Skin of body (tissue), 3 donors: ENCODE measurements at places on chromosomes 5 and 9. TPM values are rescaled to one million over a fixed set of nuclear protein-coding genes. Genes with fewer than 3 reads are reported as not detected.

The ARL14EPL gene
- total RNA-seq: not detected

The GAS1 gene
- 97.8 TPM for total RNA-seq

The PCDHA8 gene
- 0.10 TPM for total RNA-seq

The ACTBL2 gene
- total RNA-seq: 5.8 TPM

- no peak for DNase-seq
Measured at GRCh38 chr5:133779828-133780475, 167.6 kb upstream of the FSTL4 start.
